Stimulated activated CD8-positive, alpha-beta memory T cell treated with anti-CD3 and anti-CD28 coated beads, Interleukin-15, amount 100 ng/mL, for 4 hours (primary cell): ENCODE measurements at places on chromosomes 5 and 9.

GRCh38 chr5:129554134-129554904, 94.2 kb downstream of the ADAMTS19 start:
- DNase-seq = no peak

- no peak for DNase-seq
Measured at GRCh38 chr9:93897075-93897970, 57.8 kb downstream of the BARX1 start.

DNA sequence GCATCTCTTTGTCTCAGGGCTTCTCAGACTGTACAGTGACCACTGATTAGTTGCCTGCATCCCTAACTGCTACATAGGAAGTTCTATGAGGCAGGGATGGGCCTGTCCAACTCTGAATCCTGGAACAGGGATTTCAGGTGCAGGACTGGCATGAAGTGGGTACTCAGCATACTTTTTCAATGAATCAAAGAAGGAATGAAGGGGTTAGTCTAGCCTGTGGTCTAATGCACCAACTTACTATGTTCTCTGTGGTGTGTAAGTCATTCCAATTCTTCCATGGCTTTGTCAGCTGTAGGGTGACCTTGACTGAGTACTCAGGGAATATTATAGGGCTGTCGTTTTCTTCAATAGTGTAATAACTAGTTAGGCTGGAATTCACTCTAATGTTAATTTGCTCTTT, 8.3 kb downstream of the COL15A1 start:
- no peak for DNase-seq

GRCh38 chr5:160324886-160325285, 12.5 kb upstream of the CCNJL start:
- DNase-seq = no peak

DNA sequence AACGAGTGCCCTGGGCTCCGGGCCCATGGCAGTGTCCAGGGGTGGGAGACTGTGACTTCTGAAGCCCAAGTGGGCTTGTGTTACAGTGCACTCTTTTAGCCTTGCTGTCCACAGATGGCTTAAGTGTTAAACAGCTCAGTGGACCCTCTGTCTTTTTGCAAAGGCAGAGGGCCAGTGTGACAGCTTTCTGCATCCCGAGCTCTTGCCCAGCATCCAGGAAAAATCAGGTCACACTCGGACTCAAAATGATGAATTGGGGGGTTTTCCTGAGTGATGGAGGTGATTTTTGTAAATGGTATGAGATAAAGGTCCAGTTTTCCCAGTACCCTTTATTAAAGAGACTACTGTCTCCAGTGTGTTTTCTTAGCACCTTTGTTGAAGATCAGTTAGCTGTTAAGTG, 321.3 kb upstream of the GRAMD2B start:
- DNase-seq = no peak

GRCh38 chr9:69054989-69055388, 19.4 kb downstream of the FXN start:
- DNase-seq = no peak

DNA sequence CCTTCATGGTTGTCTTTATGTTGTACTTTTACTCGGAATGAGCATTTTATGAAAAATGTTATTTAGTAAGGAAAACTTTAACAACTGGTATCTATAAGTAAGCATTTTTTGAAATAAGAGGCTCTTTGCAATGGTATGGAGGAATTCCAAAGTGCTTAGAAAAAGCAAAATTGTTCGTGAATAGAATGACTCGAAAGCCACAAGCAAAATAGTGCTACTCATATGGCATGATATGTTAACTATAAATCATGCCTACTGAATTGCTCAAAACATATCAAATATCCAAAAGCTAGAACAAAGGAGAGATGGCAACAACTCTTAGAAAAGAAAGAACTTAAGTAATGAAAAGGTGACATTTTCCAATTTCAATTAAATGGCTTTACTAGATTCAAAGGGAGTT, 216.3 kb downstream of the KIAA0825 start:
- DNase-seq = no peak

GRCh38 chr5:53265043-53265442, 155.5 kb upstream of the MOCS2 start:
- DNase-seq = no peak

DNA sequence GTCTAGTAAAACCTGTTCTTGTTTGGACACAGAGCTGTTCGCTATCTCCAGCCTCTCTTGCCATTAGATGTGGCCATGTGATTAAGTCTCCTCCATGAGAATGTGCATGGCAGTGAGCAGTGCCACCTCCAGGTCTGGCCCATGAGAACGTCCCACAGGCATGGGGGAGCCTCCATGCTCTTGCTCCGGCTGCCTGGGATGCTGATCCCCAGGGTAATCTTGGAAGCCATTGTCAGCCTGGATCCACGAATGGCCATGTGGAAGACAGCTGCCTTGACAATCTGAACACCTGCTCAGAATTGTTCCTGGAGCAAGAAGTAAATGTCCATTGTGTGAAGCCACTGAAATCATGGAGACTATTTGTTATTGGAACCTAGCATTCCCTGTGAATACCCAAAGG, 83.5 kb downstream of the FSTL4 start:
- DNase-seq = no peak

DNA sequence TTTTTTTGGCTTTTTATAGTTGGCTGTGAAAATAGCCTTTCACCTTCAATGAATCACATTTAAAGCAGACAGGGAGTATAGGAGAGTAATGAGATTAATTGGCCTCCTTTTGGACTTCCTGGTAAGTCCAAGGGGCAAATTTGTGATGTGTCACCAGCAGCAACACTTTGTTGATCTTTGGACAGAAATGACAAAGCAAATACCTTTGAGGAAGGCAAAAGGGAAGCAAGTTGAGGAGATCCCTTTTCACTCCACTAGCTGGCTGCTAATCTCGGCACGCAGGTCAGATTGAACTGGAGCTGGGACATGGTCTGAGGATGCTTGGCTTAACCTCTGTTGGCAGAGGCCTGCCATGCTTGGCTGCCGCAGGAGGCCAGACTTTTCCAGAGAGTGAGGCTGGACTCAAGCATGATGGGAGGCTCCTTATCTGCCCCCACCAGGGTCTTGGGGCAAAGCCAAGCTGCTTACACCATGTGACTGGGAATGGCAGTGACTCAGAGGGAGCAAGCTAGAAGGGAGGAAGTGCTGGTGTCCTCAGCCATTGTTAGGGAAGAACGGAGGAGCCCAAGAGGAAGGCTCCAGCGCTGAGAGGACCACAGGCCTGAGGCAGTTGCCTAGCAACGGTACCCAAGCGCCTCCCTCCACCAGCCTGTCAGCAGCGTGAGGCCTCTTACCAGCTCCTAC, 174.5 kb upstream of the MAP1B start:
- DNase-seq = no peak

DNA sequence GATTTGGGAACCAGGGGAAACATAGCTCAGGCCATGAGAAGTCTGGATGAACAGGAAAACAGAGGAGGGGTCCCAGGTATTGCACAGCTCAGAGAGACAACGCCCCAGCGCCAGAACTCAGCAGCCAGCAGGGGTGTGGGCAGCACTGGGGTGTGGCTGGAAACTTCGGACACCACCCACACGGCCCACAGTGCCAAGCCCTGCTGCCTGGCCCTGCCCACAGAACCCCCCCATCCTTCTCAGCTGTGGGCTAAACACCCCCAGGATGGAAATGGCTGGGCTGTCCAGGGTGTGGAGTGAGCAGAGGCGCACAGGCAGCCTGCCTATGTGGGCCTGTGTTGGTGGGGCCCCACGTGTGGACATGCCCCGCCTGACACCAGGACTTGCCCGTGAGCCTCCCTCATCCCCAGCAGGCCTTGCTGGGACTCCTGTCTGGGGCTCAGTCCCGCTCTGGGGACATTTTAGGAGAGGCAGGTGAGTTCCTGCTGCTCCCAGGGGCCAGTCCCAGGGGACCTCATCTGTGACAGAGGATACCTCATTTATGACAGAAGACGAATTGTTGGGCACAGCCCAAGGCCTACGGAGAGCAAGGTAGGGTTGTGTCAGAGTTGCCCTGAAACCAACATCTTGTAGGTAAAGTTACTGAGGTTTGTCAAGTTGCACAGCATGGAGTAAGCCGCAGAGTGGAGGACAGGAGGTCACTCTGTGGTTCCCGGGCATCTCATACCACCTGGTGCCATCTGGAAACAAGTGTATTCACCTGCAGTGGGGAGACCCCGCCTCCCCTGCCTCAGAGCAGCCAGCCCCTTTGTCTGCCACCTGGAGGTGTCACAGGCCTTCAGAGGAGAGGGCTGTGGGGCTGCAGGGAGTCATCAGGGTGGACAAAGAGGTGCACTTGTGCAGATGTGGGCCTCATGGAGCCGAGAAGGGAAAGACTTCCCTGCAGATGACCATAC, 183.2 kb downstream of the AUH start:
- no peak for DNase-seq

GRCh38 chr5:167720676-167721260, 570.7 kb upstream of the WWC1 start:
- no peak for DNase-seq

DNA sequence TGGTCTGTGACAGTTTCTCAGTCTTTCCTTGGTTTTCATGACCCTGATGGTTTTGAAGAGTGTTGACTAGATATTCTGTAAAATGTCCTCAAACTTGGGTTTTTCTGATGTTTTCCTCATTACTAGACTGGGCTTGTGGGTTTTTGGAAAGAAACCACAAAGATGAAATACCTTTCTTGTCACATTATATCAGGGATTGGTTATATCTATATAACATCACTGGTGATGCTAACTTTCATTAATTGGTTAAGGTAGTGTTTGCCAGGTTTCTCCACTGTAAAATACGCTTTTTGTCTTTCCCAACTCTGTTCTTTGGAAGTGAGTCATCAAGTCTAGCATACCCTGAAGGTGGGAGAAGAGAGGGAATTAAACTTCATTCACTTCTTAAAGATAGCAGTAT, 3.3 kb upstream of the IL31RA start:
- DNase-seq = no peak

DNA sequence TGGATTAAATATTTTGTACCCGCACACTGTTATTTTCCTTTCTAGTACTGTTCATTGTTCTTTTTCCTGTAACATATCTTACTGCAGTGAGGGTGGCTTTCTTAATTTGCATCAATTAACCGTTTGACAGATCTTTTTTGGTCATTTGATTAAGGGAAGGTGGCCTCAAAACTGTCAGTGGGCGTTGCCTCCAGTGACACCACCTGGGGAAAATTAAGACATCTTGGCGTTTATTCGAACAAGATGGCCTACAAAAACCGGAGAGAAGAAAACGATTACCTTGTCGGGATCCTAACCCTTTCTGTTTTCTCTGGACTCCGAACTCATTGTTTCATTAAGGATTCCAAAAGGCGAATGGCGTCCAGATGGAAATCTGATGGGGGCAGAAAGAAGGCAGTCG, 2.0 kb downstream of the BASP1 start:
- no peak for DNase-seq

GRCh38 chr5:135810188-135810943, 24.1 kb upstream of the SLC25A48 start:
- DNase-seq = no peak

DNA sequence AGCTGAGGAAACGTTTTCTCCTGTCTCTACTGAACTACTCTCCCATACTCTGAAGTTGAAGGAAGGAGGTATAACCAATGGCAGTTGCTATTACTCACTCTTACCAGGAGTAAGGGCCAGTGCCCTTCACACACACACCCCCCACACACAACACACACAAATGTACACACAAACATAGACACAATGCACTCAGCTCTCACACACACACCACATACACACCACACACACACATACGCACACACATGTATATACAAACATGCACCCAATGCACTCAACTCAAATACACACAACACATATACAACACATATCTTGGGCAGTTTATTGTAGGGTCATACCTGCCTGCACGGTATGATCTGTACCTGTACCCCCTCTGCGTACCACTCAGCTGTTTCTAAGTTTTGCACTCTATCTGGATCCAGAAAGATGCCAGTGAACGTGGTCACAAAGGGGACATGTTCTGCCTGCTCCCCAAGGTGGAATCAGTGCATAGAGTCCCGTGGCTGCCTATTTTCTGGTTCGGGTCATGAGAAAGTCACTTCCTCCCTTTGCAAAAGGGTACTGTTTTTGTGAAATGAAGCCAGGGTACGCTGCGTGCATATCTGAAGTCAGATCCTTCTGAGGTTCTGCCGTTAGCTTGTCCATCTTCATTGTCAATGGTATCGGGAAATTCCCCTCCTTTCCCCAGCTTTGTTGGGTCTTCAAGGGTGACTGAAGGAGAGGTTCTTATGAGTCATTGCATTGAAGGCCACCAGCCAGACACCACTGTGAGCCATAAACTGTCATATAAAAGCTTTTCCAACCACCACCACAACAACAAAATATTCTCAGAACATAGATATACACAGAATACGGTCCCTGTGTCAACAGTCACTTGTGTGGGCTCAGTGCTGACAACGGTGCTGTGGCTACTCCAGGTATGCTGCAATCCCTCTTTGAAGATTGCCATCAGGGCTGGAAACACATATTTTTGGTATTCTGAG, 131.9 kb downstream of the UGCG start:
- no peak for DNase-seq

GRCh38 chr5:99029172-99029571, 100.4 kb upstream of the CHD1 start:
- DNase-seq = no peak

DNA sequence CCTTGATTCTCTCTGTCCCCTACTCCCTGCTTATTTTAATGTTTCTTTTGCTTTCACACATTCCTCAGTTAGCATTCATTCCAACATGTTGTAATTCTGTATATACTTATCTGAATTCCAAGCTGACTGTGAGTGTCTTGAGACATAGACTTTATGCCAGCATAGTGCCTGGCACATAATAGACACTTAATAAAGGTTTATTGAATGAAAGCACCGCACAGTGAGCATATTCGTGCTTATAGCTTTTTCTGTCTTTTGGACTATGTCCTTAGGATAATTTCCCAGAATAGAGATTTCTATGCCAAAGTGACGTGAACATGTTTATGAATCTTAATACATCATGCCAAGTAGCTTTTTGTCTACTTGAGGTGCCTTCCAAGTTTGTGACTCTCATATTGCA, 174.6 kb downstream of the CD180 start:
- DNase-seq = no peak

DNA sequence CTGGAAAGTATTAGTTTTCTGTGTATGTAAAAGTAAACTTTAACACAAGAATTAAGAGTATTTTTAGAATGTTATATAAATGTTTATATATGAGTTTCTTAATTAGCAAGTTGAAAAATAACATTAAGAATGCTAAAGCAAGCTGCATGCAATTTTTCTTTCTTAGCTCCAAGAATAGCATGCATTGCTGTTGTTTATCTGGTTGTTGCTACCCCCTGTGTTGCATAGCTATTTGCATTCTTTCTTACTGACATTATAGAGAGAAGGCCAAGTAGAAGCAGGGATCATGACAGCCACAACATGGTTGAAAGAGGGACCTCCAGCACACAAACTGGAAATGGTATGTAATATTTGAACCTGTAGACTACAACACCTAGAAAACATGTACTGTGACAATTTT, 94.8 kb downstream of the ERCC6L2 start:
- DNase-seq = no peak
